ENCODE measurements at places on chromosomes 4 and X.

DNA sequence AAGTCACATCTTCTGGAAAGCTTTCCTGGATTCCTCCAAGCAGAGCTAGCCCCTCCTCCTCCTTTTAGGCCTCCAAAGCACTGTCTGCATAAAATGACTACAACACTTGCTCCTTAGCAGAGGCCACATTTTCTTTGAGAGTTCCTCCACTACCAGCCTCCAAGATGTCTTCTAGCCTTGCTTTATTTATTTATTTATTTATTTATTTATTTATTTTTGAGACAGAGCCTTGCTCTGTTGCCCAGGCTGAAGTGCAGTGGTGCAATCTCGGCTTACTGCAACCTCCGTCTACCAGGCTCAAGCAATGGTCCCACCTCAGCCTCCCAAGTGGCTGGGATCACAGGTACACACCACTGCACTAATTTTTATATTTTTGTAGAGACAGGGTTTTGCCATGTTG lies 4.6 kb upstream of the GPC4 start:
- DNase-seq = no peak

DNA sequence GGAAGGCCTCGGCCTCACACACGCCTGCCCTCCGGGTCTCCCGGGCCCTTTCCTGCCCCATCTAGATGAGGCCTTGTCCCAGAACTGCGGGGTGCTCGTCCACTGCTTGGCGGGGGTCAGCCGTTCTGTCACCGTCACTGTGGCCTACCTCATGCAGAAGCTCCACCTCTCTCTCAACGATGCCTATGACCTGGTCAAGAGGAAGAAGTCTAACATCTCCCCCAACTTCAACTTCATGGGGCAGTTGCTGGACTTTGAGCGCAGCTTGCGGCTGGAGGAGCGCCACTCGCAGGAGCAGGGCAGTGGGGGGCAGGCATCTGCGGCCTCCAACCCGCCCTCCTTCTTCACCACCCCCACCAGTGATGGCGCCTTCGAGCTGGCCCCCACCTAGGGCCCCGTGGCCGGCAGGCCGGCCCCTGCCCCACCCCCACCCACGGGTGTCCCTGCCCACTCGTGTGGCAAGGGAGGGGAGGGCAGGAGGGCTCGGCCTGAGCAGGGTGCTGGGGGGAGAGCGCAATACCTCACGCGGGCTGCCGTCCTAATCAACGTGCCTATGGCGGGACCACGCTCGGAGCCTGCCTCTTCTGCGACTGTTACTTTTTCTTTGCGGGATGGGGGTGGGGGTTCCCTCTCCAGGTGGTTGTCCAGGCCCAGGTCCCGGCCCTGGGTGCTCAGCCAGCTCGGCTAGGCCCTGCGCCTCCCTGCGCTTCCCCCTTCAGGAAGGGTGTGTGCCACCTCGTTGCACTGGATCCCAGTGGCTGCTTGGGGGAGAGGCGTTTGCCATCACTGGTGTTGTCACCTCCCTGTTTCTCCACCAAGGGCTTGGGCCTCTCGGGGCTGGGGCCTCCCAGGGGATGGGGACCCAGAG lies 3.1 kb downstream of the DUSP9 start:
- no peak for DNase-seq

DNA sequence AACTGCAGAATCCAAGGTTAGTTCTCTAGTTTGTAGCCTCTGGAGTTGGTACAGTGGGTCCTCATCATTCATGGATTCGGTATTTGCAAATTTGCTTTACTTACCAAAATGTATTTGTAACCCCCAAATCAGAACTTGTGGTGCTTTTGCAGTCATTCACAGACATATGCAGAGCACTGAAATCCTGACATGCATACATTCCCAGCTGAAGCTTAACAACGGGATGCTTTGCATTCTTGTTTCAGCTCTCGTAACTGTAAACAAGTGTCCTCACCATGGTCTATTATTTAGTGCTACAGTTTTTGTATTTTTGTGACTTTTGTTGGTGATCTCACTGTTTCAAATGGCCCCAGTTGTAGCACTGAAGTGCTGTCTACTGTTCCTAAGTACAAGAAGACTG lies 16.1 kb downstream of the BEND4 start:
- no peak for DNase-seq

DNA sequence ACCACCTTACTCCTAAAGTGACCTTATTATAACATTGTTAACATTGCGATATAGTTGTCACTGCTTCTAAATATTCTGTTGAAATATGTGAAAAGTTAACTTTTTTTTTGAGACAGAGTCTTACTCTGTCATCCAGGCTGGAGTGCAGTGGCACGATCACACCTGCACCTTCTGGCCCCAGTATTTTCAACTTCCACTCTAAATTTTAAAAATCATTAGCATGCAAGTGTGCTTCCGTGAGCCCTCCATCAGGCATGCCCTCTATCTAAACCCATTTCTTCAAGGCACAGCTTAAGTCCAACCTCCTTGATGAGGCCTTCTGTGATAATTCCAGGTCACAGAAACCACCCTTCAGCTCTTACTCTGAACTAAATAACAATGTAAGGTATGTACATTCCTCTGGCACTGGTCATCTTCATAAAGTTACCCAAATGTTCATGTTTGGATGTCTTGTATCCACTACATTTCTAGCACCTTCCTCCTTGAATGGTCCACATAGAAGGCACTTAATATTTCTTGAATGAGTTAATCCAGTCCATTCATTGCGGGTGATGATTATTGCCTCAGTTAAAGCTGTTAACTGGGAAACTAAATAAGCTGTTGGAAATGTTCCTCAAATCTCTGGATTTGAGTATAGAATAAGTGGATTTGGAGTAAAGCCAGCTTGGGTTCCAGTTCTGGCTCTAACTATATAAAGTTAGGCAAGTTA lies 38.6 kb upstream of the TMEM131L start:
- DNase-seq = no peak

- no peak for DNase-seq
Measured at GRCh38 chrX:44874420-44875184, 1.6 kb downstream of the KDM6A start.

- no peak for DNase-seq
Measured at GRCh38 chr4:181418496-181418895, 824.7 kb upstream of the TENM3 start.

- DNase-seq = no peak
Measured at GRCh38 chr4:7365462-7366179, 69.1 kb downstream of the PSAPL1 start.

- no peak for DNase-seq
Measured at GRCh38 chr4:71377561-71377960, 38.7 kb downstream of the SLC4A4 start.

DNA sequence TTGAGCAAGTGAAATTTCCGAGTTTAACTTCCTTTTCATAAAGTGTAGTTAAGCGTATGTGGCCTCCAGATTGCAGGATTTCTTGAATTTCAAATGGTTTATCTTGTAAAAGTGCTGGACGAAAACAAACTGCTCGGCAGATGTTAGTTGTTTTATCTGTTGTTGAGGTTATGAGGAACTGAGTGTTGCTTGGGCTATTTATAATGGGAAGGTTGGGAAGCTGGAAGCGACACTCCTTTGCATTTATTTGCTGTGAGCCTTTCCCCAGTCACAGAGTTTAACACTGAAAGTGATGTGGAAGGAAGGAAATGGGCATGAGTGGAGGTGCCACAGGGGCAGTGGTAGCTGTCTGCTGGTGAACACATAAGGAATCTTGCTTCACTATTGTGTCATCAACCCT lies 284.9 kb downstream of the PCDH7 start:
- no peak for DNase-seq

DNA sequence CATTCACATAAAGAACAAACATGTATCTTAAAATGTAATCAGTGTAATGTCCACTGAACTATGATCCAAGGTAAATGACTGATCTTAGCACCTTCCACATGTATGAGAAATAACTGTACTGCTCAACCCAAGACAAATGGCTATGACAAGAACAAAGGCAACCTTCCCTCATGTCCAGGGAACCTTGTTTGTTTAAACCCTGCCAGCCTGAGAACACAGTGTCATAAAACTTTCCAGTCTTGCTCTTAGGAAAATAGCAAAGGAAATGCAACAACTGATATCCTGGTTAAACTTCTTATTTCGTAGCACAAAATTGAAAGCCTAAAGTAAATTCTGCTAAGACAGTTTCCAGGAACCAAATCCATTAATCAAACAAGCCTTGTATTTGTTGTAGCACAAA lies 494.3 kb downstream of the IL15 start:
- no peak for DNase-seq

GRCh38 chr4:2871466-2871865 lies 27.8 kb downstream of the ADD1 start:
- DNase-seq = no peak

DNA sequence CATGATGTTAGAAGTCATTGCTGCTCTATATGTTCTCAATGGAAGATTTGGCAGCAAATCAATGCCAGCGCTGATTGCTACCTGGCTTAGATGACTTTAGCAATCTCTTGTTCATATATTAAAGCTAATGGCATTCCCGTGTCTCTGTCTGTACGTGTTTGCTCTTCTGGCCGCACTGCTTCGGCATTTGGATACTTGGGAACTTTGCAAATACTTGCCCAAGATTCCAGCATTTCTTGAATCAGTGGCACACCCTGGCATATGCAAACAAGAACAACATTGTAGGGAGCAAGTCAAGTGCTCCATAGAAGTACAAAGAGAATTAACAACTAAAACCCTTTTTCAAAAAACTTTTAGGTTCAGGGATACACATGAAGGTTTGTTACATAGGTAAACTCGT lies 128.9 kb upstream of the TMEM164 start:
- no peak for DNase-seq

GRCh38 chr4:88719381-88719780 lies 21.8 kb upstream of the NAP1L5 start:
- no peak for DNase-seq

- DNase-seq = no peak
Measured at GRCh38 chr4:179130122-179130714, 1688.0 kb upstream of the AGA start.

DNA sequence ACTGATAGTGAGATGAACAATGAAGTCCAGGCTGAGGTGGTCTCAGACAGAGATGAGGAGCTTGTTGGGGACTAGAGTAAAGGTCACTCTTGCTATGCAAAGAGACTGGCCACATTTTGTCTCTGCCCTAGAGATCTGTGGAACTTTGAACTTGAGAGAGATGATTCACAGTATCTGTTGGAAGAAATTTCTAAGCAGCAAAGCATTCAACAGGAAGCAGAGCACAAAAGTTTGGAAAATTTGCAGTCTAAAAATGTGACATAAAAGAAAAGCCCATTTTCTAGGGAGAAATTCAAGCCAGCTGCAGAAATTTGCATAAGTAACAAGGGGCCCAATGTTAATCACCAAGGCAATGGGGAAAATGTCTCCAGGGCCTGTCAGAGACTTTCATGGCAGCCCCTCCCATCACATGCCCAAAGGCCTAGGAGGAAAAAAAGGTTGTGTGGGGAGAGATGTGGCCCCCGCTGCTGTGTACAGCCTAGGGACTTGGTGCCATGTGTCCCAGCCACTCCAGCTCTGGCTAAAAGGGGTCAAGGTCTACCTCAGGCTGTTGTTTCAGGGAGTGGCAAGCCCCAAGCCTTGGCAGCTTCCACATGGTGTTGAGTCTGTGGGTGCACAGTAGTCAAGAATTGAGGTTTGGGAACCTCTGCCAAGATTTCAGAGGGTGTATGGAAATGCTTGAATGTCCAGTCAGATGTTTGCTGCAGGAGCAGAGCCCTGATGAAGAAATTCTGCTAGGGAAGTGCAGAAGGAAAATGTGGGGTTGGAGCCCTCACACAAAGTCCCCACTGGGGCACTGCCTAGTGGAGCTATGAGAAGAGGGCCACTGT lies 262.8 kb downstream of the DKK2 start:
- no peak for DNase-seq

GRCh38 chr4:102403116-102403515 lies 57.8 kb upstream of the SLC39A8 start:
- no peak for DNase-seq

DNA sequence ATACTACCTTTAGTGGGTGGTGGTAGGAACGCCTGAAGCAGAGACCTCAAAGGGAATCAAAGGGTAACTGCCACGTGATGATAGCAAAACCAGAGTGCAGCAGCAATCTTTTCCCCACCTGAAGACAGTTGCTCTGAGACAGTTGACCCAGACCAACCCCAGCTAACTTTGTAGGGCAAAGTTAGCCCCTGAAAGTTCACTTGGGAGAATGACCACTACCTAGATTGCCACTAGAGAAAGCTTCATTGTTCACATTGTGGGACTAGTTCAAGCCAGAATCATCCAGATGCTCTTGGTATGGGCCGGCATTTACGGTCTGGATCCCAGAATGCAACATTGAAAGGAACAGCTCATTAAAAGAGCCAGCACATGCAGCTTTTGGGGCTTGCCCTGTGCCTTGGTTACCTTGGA lies 4.1 kb downstream of the SEPTIN6 start:
- no peak for DNase-seq

DNA sequence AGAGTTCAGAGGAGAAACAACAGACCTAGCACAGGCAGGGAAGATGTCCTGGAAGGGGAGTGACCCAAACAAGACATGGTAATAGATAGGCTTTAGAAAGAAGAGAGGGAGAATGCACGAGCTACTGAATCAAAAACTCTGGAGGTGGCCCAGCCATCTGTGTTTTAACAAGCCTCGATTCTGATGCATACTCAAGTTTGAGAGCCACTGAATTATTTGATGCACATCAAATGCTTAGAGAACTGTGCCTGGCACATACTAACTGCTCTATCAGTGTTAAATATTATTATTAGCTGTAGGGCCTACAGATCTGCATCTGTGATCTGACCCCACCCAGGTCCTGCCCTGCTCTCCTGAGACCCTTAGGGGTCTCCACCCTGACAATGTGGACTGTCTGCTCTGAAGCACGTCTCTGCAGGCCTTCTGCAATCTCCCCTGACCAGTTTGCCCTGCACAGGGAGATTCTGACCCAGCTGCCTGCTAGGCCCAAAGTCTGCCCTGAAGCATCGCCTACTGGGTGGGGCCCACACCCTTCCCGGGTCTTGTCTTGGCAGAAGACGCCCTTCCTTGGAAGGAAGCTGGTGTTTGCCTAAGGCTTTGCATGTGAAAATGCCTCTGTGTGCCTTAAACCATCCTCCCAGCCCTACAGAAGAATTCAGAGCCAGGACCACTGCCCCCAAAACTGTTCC lies 201.5 kb upstream of the KLF3 start:
- DNase-seq = no peak

- DNase-seq = no peak
Measured at GRCh38 chr4:86414686-86415085, 54.8 kb upstream of the MAPK10 start.

GRCh38 chr4:73257651-73258435 lies 755 bp downstream of the ANKRD17 start:
- DNase-seq = no peak

DNA sequence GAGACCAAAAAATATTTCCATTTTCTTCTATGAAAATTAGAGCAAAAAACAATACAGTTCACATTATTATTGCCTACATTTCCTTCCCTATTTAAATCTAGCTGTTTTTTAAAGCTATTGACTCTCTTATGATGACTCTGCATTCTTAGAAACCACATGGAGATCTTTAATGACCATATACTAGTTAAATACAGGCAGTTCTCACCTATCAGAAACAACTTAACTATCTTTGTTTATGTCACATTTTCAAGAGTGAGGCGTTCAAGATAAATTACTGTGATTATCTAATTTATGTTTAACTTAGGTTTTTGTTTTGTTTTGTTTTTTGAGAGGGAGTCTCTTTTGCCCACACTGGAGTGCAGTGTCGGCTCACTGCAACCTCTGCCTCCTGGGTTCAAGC lies 3.0 kb downstream of the CISD2 start:
- no peak for DNase-seq

- no peak for DNase-seq
Measured at GRCh38 chr4:24753519-24753918, 41.9 kb upstream of the SOD3 start.

Measured in NT2/D1 (cell line).